HT1080 (cell line): ENCODE measurements at places on chromosomes 1 and 21.

DNA sequence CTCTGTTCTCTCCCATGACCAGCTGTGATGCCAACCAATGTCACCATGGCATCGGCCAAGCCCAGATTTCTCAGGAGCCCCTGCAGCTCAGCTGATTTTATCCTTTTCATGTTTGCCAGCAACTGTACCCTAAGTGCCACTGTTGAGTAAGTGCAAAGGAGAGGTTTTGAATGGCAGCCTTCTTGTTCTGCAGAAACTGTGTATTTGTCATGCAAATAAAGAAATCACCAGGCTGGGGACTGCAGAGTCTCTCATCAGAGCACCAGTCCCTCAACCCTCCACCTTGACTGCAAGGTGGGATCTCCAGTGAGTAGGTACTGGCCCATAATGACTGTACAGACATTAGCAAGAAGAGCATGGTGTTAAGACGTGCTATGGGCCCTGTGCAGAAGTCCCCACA, 26.6 kb downstream of the C8B start:
- DNase-seq, result no peak

GRCh38 chr1:222286011-222286410, 261.9 kb downstream of the HHIPL2 start:
- DNase-seq, result no peak

DNA sequence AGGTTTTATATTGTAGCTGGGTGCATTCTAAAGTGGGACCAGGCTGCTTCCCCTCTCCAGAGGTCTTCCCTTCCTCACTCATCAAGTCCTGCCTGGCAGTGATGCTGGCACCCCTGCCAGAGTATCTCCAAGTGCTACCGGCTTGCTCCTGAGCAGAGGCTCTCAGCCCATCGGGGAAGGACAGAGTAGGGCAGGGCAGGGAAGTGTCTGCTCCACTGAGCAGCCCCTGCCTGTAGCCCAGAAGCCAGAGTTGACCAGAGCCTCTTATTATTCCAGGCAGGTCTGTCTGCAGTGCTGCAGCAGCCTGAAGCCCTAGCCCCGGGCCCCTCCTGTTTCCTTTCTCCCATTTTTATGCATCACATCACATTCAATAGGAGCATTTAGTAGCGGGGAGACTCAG, 51.1 kb downstream of the ATP2B4 start:
- DNase-seq, result no peak

- DNase-seq, result no peak
These were observed 1013.9 kb downstream of the KCNT2 start for GRCh38 chr1:195594322-195594721.

- no peak for DNase-seq
These were observed 100.7 kb downstream of the PATJ start for GRCh38 chr1:61842863-61843514.

DNA sequence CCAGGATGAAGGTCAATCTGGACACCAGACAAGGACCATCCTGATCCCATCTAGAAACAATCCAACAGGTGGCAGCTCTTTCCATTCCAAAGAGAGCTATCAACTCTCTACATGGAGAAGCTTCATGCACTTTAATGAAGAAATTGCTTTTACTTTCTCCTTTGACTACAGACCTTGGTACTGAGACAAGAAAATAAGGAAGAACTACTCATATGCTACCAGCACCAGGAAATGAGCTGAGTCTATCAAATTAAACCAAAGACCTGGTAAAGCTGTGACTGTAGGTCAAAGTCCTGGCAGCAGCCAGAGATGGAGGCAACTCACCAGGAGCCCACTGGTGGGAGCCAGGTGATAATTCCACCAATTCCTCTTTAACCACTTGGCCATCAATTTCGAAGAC, 64.3 kb upstream of the LRRC8B start:
- no peak for DNase-seq

- DNase-seq, result peak; percentile 24
These were observed 116.8 kb downstream of the KCNH1 start for GRCh38 chr1:211017075-211017718.

- no peak for DNase-seq
These were observed 54.0 kb upstream of the TMEM51 start for GRCh38 chr1:15099441-15100120.

- DNase-seq, result no peak
These were observed 56.3 kb downstream of the MORN1 start for GRCh38 chr1:2334883-2335534.
